Adrenal gland (tissue), 19 donors: ENCODE measurements at places on chromosomes 12 and 14.

GRCh38 chr14:23028799-23029198 is 5.9 kb downstream of the PSMB5 start:
- no peak for DNase-seq

DNA sequence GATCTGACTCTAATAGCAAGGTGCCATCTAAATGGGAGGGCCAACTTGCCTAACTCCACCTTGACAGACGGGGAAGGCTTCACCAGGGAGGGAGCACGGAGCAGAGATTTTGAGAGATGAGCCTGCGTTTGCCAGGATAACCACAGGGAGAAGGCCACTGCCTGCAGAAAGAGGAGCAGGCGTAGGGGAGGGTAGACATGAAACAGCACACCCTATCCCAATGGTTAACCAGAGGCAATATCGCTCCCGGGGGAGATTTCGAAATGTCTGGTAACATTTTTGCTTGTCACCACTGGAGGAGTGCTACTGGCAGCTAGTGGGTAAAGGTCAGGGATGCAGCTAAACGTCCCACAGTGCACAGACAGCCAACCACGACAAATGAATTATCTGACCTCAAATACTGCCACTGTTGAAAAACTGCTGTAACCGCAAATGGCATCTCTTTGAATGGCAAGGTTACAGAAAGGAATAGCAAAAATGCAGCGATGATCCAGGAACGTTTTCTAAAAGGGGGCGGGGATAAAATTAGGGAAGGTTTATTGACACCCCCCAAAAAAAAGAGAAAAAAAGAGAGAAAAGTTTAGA is 126.0 kb upstream of the ATF7IP start:
- DNase-seq, result peak; percentile 65

GRCh38 chr12:28497889-28498411 is 307.7 kb downstream of the CCDC91 start:
- DNase-seq, result no peak

DNA sequence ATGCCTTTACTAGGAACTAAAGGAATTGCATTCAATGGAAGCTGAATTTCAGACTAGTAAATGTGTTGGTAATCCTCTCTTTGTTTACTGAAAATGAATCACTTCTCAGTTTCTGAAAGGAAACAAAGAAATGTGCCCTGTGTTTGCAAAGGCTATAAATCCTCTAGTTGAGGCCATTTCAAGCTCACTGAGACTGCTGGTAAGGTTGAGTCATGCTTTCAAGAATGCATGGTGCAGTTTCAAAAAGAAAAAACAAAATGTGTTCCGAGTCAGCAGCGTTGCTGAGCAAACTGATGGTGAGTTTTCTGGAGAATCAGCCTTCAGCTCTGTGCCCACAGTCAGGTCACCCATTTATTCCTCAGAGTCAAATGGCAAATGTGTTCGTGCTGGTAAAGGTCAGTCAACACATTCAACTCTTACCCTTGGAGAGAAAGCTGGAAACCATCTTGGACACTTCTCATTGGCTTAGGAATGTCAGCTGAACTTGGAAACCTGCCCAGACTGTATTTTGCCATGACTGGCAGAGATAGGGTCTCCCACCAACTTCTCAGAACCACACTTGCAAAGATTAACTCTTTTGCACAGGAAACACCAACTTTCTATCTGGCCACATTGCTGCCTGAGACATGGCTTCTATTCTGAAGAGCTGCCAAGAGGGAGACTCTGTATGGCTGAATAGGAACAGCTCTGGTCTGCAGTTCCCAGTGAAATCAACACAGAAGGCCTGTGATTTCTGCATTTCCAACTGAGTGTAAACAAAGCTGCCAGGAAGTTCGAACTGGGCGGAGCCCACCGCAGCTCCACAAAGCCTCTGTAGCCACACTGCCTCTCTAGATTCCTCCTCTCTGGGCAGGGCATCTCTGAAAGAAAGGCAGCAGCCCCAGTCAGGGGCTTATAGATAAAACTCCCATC is 484.4 kb downstream of the ATP23 start:
- peak; percentile 56 for DNase-seq

DNA sequence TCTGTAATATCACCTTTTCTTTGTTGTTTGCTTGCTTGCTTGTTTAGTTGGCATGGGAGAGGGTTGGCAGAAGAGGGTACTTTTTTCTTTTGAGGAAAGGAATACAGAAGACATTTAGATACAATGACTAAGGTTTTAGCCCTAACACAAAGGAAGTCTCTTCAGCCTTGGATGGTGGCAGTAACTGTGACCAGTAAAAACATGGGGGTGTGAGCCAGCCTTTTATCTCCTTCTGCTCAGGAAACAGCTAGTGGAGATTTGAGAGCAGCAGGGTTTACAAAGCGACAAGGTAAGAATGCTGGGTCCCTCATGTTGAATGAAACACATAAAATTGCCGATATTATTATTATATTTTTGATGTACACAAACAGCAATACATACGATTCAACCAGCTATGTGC is 40.4 kb downstream of the SLC8A3 start:
- no peak for DNase-seq
